ENCODE measurements at places on chromosomes 1 and 21.
A peak's percentile ranks its signal among the peaks of the same experiment; 100 is the strongest.

GRCh38 chr1:79785561-79785960 lies 779.0 kb upstream of the ADGRL4 start:
- no peak for DNase-seq

DNA sequence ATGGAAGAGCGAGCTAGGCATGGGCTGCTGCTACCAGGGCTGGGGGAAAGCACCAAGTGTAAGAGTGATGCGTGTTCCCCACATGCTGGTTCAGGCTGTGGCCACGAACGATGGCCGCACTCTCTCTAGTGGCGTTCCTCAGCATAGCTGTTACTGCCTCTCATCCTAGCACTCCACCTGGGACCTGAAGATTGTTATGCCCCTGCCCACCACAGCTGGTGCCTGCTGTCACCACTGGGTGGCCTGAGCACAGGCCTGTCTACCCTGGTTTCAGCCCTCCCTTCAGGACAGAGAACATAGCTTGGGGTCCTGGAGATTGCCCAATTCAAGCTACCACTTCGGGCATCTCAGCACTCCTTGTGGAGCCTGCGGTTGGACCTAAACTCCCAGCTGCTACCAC lies 80.1 kb upstream of the PDC start:
- peak; percentile 32 for DNase-seq

GRCh38 chr1:64701886-64702285 lies 43.0 kb upstream of the RAVER2 start:
- DNase-seq = no peak

GRCh38 chr1:245404952-245405351 lies 250.2 kb downstream of the KIF26B start:
- DNase-seq = no peak

- DNase-seq = no peak
These were observed 26.3 kb downstream of the ATP2B4 start for GRCh38 chr1:203652724-203653461.

DNA sequence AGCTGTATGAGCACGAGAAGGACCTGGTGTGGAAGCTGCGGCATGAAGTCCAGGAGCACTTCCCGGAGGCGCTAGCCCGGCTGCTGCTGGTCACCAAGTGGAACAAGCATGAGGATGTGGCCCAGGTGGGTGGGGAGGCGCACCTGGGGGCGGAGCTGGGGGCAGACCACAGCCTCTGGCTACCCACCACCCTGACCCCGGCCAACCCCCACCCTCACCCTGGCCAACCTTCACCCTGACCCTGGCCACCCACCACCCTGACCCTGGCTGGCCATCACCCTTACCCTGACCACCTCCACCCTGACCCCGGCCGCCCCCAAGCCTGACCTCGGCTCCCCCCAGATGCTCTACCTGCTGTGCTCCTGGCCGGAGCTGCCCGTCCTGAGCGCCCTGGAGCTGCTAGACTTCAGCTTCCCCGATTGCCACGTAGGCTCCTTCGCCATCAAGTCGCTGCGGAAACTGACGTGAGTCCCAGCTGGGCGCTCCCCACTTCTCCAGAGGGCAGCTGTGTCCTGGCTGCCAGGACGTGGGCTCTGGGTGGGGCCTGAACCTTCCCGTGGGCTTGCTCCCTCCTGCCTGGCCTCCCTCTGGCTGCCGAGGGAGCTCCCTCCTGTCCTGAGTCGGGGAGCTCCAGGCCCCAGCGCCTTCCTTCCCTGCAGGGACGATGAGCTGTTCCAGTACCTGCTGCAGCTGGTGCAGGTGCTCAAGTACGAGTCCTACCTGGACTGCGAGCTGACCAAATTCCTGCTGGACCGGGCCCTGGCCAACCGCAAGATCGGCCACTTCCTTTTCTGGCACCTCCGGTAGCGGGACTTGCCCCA lies 69.5 kb downstream of the PIK3CD start:
- no peak for DNase-seq
